ENCODE measurements at places on chromosomes 2 and 18. TPM values are rescaled to one million over a fixed set of nuclear protein-coding genes. Genes with fewer than 3 reads are reported as not detected.

GRCh38 chr2:49108851-49109250 lies 45.5 kb downstream of the FSHR start:
- no peak overlapping the region for H3K4me3 ChIP-seq
- no peak for DNase-seq
- H3K27me3 ChIP-seq: no peaks in the 10 kb centered on the region

- H3K36me3 ChIP-seq: peaks cover 17% of the 10 kb centered on the region
- H3K27ac ChIP-seq: peak overlapping the region; percentile 87
- no peak for DNase-seq
- peaks cover 48% of the 10 kb centered on the region for H3K4me1 ChIP-seq
Measured at GRCh38 chr18:76373297-76373696, 121.7 kb downstream of the ZNF516 start.

DNA sequence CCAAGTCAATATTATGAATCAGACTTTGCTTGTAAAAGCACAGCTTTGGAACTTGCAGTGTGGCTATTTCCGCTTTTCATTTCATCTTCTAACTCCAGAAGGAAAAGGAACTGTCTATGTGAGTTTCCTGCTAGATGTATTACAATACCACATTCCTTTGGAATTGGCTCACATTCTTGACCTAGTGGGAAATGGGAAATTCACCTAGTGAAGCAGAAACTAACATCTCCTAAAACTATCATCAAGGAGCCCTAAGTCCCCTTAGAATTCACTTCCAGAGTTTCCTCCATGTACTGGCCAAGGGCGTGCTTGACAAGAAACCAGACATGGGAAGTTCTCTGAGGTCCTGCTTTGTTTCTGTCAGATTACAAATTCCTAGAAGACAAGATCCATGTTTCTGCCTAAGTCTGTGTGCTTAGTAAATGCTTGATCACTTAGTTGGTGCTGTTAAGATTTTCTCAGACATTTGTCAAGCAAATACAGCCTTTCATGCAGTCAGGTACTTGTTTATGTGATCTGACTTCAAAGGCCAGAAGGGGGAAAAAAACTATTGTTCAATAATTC lies 275.7 kb upstream of the FN1 start:
- peaks cover 7% of the 10 kb centered on the region for H3K27me3 ChIP-seq
- no peak overlapping the region for H3K4me3 ChIP-seq
- no peaks in the 10 kb centered on the region for H3K4me1 ChIP-seq
- no peak for DNase-seq
- no peak overlapping the region for H3K27ac ChIP-seq

GRCh38 chr2:87401726-87402345 lies 346.1 kb upstream of the PLGLB2 start:
- H3K4me1 ChIP-seq: no peaks in the 10 kb centered on the region
- no peak overlapping the region for H3K27ac ChIP-seq
- H3K4me3 ChIP-seq: no peak overlapping the region
- no peaks in the 10 kb centered on the region for H3K27me3 ChIP-seq

- H3K27ac ChIP-seq: no peak overlapping the region
- DNase-seq: no peak
- H3K36me3 ChIP-seq: peaks cover 3% of the 10 kb centered on the region
- no peak overlapping the region for H3K4me3 ChIP-seq
- H3K27me3 ChIP-seq: no peaks in the 10 kb centered on the region
- no peaks in the 10 kb centered on the region for H3K4me1 ChIP-seq
Measured at GRCh38 chr2:33791625-33792024, 192.5 kb upstream of the FAM98A start.

DNA sequence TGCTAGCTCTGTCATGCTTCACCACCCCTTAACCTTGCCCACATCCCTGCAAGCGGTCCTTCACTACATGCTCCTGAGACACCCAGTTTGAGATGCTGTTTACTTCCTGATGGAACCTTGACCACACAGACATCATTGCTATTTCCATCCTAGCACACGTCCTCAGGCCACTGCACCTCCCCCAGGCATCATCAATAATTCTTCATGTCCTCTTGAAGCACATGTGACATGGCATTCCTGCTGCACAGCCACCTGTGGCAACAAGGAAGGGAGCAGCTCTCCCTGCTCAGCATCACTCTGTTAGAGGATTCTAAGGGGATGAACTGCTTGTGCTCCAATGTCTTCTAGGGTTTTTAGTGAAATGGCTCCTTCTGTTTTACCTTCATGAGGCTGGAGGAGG lies 26.1 kb upstream of the ST3GAL5 start:
- no peaks in the 10 kb centered on the region for H3K27me3 ChIP-seq
- DNase-seq: no peak
- H3K4me1 ChIP-seq: peaks cover 2% of the 10 kb centered on the region
- H3K27ac ChIP-seq: no peak overlapping the region

DNA sequence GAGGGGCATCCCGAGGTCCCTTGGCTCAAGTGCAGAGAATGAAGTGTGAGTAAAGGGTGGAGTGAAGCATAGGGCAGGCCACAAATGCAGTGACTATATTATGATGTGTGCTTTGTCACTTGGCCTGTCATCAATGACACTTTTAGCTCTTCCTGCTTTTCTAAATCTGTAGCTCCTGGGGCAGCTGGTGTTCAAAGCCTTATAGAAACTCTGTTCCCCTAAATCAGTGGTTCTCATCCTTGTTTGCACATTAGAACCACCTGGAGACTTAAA lies 135.6 kb upstream of the LGALSL start:
- DNase-seq: no peak
- H3K27me3 ChIP-seq: peaks cover 13% of the 10 kb centered on the region

- H3K4me3 ChIP-seq: no peak overlapping the region
- H3K36me3 ChIP-seq: no peaks in the 10 kb centered on the region
- H3K27ac ChIP-seq: no peak overlapping the region
- H3K4me1 ChIP-seq: peaks cover 17% of the 10 kb centered on the region
- no peak for DNase-seq
Measured at GRCh38 chr2:241767464-241768250, 9.0 kb upstream of the GAL3ST2 start.

- H3K27ac ChIP-seq: no peak overlapping the region
- DNase-seq: no peak
- H3K36me3 ChIP-seq: no peaks in the 10 kb centered on the region
- H3K4me1 ChIP-seq: peaks cover 2% of the 10 kb centered on the region
Measured at GRCh38 chr2:71511776-71512175, 58.4 kb downstream of the DYSF start.

DNA sequence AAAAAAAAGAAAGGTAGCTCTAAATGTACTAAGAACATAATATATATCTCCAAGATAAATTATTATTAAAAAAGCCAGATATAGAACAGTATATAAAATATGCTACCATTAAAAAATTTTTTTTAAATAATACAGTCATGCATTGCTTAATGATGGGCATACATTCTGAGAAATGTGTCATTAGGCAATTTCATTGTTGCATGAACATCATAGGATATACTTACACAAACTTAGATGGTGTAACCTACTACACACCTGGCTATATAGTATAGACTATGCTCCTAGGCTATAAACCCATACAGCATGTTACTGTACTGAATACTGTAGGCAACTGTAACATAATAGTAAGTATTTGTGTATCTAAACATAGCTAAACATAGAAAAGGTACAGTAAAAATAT lies 18.3 kb upstream of the LAPTM4A start:
- peaks cover 6% of the 10 kb centered on the region for H3K27me3 ChIP-seq
- H3K27ac ChIP-seq: no peak overlapping the region
- no peaks in the 10 kb centered on the region for H3K36me3 ChIP-seq
- no peak for DNase-seq
- no peak overlapping the region for H3K4me3 ChIP-seq

DNA sequence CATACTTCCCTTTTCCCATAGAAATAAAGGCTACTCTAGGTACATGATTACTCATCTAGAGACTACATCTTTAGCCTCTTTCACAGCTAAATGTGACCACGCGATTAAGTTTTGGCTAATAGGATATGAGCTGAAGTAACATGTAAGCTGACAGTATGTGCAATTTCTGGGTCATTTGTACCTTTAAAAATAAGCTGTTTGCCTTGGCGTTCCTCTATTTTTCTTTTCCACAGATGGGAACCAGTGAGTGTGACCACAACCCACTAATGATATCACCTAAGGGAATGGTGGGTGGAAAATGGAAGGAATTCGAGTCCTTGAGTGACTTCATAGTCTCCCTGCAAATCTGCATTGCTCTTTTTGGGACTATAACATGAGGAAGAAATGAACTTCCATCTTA lies 11.7 kb upstream of the NABP1 start:
- H3K36me3 ChIP-seq: peaks cover 6% of the 10 kb centered on the region
- H3K4me3 ChIP-seq: no peak overlapping the region
- H3K27ac ChIP-seq: no peak overlapping the region
- DNase-seq: no peak

- H3K27me3 ChIP-seq: no peaks in the 10 kb centered on the region
- H3K27ac ChIP-seq: no peak overlapping the region
- no peak for DNase-seq
- H3K4me1 ChIP-seq: no peaks in the 10 kb centered on the region
Measured at GRCh38 chr2:63631501-63631900, 42.7 kb downstream of the MDH1 start.

GRCh38 chr2:80454628-80455027 lies 150.1 kb upstream of the LRRTM1 start:
- no peaks in the 10 kb centered on the region for H3K36me3 ChIP-seq
- no peaks in the 10 kb centered on the region for H3K27me3 ChIP-seq
- no peak overlapping the region for H3K4me3 ChIP-seq
- no peak overlapping the region for H3K27ac ChIP-seq
- H3K4me1 ChIP-seq: no peaks in the 10 kb centered on the region

Gene M1AP
- total RNA-seq: not detected

Gene VRK2
- 22.8 TPM for total RNA-seq

Gene ALLC
- not detected for total RNA-seq

Gene PDE1A
- total RNA-seq: not detected

Gene LONRF2
- total RNA-seq: 0.08 TPM

Gene TBR1
- total RNA-seq: not detected

Gene SP140L
- 107 TPM for total RNA-seq

Gene RASGRP3
- 8.0 TPM for total RNA-seq
